ENCODE measurements at places on chromosomes 4 and X. TPM values are rescaled to one million over a fixed set of nuclear protein-coding genes. Genes with fewer than 3 reads are reported as not detected.

The ADAM29 gene
- 0.27 TPM for polyA plus RNA-seq

GRCh38 chrX:118199997-118200396, 83.4 kb upstream of the KLHL13 start:
- no peak for DNase-seq

GRCh38 chr4:118834070-118834469, 1.9 kb downstream of the SEC24D start:
- DNase-seq, result no peak

The RTL3 gene
- not detected for polyA plus RNA-seq

GRCh38 chr4:123116412-123116811, 194.0 kb upstream of the NUDT6 start:
- DNase-seq, result no peak

GRCh38 chr4:155377276-155377675, 511 bp upstream of the MAP9 start:
- no peak for DNase-seq

- no peak for DNase-seq
Measured at GRCh38 chr4:184762100-184762499, 28.2 kb upstream of the CENPU start.

DNA sequence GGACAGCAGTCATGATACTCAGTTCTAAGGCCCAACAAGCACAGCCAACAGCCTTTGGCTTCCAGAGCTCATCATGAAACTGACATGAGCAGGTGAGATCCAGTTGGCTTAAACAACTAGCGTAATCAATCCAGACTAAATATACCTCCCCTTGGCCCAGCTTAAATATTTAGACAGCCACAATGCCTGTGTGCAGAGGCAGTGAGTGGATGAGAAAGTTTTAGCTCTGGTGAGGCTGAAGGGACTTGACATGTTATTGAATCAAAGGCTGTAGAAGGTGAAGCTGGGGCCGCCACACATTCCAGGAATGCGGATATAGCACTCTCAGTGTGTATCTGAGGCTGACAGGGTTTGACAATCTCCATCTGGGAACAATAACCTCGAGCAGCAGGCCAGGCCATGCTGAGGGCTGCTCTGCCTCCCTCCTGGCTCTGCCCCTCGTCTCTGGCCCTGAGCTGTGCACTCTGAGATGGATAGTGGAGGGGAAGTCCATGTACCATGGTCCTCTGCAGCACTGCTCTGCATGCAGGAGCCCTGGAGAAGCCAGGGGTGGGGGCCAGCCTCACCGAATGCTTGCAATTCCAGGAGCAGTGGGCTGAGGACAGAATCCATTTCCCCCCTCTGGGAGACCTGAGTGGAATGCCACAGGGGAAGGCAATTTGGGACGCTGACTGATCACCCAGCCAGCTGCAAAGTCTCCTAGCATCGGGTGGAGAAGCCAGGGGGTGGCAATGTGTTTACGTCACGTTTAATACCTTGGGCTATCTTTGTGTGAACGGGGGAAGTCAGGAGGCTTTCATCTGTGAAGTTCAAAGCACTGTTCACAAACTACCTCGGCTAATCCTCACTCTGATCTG, 37.3 kb upstream of the RASL11B start:
- DNase-seq, result peak; percentile 64

- DNase-seq, result no peak
Measured at GRCh38 chrX:131918839-131919238, 104.3 kb upstream of the STK26 start.

DNA sequence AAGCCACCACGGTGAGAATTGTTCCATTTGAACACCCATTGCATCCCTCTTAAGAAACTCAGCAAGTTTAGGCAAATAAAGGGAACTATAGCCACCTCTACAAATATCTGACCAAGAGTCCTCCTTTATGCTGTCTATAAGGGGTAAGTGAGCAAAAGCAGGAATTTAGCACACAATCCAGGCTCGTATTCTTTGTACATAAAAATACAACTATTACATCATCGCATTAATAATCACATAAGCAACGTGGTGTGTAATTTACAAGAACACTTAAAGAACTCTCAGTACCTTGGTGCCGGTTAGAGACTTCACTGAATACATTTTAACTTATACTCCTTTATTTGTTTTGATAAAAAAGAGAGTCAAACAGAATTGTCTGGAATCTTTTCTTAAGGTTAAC, 38.8 kb downstream of the PALLD start:
- no peak for DNase-seq
